Mammary epithelial cell (primary cell): ENCODE measurements at places on chromosomes 5 and 9. TPM values are rescaled to one million over a fixed set of nuclear protein-coding genes. Genes with fewer than 3 reads are reported as not detected.

Gene FBXL7
- total RNA-seq: 1.1 and 2.4 TPM in 2 replicates

Gene CDX1
- not detected for total RNA-seq

Gene NTRK2
- 1.5 TPM for total RNA-seq

Gene GKAP1
- total RNA-seq: 0.66 and 1.3 TPM in 2 replicates

Gene C9orf153
- total RNA-seq: not detected in 2 replicates

Gene CA9
- total RNA-seq: 3.4 and 18.4 TPM in 2 replicates
